Stimulated activated CD4-positive, alpha-beta T cell treated with anti-CD3 and anti-CD28 coated beads, Interleukin-4, amount 100 ng/mL, for 4 hours (primary cell): ENCODE measurements at places on chromosomes 12 and 14.

DNA sequence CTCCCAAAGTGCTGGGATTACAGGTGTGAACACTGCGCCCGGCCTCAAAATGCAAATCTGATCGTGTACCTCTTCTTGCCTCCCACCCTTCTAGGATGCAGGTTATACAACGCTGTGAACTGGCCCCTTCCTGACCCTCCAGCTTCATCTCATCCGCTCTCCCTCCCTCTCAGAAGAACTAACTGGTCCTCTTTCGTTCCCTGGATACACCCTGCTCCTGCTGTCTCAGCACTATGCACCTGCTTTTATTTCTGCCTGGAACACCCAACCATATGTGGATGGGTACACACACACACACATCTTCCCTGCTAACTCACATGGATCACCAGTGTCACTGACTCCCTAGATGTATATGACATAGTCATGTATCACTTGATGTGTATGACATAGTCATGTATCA is 56.1 kb upstream of the VASH1 start:
- no peak for DNase-seq

GRCh38 chr14:95497561-95498011 is 18.9 kb downstream of the SYNE3 start:
- DNase-seq, result no peak

- DNase-seq, result no peak
These were observed 33.6 kb upstream of the BDKRB2 start for GRCh38 chr14:96170961-96171592.

DNA sequence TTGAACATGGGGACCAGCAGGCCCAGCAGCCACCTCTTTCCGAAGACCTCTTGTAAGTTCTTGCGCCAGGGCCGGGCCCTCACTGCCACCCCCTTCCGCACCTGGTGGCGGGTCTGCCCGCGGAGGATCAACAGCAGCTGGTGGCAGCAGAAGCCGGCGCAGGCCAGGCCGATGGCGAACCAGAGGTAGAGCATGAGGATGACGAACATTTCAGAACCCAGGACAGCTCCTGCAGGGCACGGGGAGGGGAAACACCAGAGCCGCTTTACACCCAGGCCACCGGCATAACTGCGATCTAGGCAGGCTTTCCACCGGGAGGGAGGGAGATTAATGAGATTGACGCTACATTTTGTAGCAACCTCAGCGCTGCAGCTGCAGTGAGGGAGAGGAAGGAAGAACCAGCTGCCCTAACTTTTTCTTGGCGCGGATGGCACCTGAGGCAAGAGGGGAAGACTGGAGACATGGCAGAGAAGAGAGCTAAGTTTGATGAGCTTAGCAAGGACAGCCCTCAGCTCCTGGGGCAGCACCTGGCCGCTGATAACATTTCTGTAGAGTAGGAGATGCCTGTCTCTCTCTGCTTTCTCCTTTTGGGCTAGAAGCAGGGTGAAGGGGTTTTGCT is 7.8 kb downstream of the ZDHHC22 start:
- DNase-seq, result peak; percentile 13

- no peak for DNase-seq
These were observed 2.0 kb upstream of the SETD1B start for GRCh38 chr12:121801595-121802484.

DNA sequence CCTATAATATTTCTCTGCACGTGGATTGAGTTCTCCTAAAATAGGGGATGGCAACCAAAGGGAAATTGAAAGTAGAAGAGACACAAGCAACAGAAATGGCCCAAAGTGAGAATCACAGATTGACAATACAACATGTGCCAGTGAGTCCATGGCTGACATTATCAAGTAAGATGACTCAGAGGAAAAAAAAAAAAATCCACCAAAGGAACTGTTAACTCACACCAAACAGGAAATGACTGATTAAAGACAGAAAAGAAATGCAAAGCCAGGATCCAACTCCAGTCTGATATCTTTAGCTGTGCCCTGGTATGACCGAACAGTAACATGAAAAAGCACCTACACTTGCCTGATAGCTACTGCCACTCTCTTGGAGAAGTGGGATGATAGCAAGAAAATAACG is 485.0 kb downstream of the PRKD1 start:
- no peak for DNase-seq

GRCh38 chr14:50977863-50978528 is 33.7 kb upstream of the PYGL start:
- DNase-seq, result no peak

GRCh38 chr14:94111276-94112095 is 950 bp downstream of the IFI27 start:
- DNase-seq, result no peak

DNA sequence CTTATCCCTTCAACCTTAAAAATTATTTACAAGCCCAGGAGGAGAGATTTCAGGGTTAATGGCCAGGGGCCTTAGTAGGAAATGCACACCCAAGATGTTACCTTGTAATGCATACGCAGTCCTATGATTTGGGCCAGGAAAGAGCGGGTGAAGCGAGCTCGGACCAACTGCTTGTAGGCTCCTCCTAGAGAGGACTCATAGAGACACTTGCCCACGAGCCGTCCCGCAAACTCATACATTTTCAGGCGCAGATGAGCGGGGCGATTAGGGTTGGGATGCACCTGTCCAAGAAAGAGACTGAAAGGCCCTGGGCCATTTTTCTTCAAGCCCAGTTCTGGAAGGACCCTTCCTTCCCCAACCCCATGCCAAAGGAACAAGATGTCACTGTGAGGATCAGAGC is 43.0 kb downstream of the AREL1 start:
- no peak for DNase-seq

DNA sequence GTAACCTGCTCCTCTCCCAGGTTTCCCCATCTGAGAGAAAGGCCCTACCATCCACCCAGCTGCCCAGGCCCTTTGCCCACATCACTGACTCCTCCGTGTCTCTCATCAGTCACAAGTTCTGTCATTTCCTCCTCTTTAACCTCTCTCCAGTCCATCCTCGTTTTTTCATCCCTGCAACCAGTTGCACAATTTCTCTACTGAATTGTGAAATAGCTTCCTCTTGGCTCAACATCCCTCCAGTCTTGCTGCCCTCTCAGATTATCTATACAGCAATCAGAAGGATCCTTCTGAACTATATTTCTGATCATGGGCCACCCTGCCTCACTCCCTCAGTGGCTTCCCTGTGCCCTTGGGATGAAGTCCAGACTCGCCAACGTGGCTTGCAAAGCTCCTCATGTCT is 6.8 kb downstream of the FAM161B start:
- DNase-seq, result no peak

- DNase-seq, result no peak
These were observed 72.8 kb downstream of the PAPOLA start for GRCh38 chr14:96574633-96575632.

DNA sequence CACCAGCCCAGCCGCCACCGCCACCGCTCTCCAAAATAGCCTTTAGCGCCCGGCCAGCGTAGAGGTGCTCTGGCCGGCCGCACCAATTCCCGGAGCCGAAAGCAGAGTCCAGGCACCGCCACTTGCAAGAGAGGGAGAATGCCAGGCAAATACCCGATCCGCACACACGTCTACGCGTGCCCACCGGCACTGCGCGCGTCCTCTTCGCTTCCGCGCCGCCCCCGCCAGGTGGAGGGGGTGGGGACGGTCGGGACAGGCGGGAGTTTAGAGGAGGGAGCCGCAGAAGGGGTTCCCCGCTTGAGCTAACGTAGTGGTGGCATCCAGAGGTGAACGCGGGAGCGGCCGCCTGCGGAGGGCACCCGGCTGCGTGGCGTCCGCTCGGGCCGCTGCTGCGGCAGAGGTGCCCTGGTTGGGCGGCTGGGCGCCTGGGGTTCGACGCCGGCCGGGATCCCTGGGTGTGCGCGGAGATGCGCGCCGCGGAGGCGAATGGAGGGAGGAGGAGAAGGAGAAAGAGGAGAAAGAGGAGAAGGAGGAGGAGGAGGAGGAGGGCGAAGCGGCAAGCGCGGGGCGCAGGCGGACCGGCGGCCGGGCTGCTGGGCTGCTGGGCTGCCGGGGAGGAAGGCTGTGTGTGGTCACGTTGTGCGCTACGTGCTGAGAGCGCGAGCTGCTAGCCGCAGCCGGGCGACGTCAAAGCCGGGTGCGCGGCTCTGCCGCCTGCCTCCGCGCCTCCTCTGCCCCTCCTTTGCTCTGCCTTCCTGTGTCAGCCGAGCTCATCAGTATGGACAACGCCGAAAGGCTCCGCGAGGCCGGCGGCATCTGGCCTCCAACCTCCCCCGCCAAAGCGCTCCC is at the start of gene MDGA2:
TSS of gene MDGA2 (minus strand) at position 140 of the 849 bp plus-strand sequence.
- no peak for DNase-seq

- DNase-seq, result no peak
These were observed 41.2 kb upstream of the C12orf75 start for GRCh38 chr12:105289114-105289904.
